Fibroblast of skin of back (primary cell): ENCODE measurements at places on chromosomes 2 and 18.

- peak; percentile 88 for DNase-seq
These were observed 113.9 kb downstream of the MREG start for GRCh38 chr2:215899141-215900074.

GRCh38 chr2:10079266-10079869, 843 bp downstream of the CYS1 start:
- peak; percentile 77 for DNase-seq

- DNase-seq = peak; percentile 73
These were observed 59.9 kb downstream of the SUMO1 start for GRCh38 chr2:202178346-202178958.

GRCh38 chr2:19488009-19488691, 129.7 kb upstream of the OSR1 start:
- DNase-seq = peak; percentile 77

DNA sequence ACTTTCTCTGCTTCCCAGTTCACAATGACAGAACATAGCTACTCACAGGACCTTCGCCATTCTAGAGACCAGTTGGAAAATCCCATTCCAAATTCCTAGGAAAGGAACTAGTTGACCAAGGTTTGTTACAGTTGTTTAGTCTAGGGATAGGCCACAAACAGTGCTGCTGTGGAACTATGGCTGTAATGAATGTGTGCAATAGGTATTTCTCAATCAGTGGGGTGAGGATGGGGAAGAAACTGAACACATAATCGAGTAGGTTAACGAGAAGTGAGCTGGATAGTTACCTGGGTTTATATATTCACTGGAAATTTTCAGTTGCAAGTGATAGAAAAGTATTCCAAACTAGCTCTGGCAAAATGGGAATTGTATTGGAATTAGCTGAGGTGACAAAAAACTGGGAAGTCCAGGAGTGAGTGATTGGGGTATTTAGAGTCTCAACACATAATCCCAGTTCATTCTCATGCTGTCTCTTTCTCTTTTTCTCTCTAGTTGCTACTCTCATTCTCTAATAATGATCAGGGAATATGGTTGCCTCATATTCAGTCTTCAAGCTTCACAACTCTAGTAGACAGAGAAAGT, 18.2 kb upstream of the HMSD start:
- no peak for DNase-seq

DNA sequence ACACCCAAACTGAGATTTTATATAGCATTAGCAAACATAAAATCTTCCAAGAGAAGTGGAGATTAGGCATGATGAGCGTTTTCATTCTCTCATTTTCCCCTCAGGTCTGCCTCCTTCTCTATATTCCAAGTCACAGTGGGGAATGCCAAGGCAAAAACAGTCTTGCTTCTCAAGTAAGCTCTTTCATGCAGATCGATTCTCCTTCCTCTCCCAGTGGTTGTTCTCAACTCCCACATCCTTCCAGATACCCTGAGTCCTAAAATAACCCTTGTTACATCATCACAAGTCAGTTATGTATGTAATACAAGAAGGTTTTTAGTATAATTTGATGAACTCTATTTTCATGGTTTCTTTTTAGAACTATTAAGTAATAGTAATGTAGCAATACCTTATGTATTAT, 150.6 kb downstream of the TXNL1 start:
- no peak for DNase-seq

GRCh38 chr2:67752199-67752598, 310.6 kb downstream of the C1D start:
- DNase-seq = no peak

- no peak for DNase-seq
These were observed 12.6 kb upstream of the EPB41L3 start for GRCh38 chr18:5556310-5556974.
